HepG2 (cell line): ENCODE measurements at places on chromosomes 2 and 18. TPM values are rescaled to one million over a fixed set of nuclear protein-coding genes. Genes with fewer than 3 reads are reported as not detected.

DNA sequence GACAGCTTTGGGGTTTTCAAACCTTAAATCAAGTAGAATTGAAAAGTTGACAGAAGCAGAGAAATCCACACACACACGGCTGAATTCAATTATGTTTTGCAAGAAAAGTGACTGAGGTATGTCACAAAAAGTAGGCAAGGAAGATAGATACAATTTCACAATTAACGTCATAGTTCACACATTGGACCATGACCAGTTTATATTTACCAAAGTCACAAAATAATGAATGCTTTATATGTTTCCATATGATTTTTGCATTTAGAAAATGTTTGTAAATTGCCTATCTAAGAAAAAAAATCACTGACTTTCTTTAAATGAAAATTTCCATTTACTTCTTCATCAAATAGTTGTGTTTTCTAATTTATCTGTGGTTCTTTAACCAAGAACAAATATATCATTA, 29.4 kb upstream of the ZNF516 start:
- DNase-seq: no peak
- H3K27me3 ChIP-seq: peaks cover 37% of the 10 kb centered on the region; the same call in 2 of the 3 replicates
- H3K36me3 ChIP-seq: no peaks in the 10 kb centered on the region
- H3K4me3 ChIP-seq: no peak overlapping the region
- no peak overlapping the region for H3K27ac ChIP-seq

DNA sequence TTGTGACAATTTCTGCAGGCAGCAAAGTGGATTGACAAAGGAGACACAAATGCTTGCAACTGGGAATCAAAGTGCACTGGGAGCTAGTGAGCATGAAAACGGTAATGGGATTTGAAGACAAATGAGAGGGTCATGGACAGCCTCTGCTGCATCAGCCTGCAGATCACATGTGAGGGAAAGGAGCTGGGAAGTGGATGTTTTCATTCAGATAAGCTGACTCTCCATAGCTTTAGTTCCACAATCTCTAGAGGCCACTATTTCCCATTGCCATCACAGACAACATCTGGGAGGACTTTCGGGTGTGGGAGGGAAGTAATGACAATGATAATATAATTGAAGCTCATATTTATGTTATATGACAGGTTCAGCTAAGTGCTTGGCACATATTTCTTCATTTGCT, 28.4 kb downstream of the ADCYAP1 start:
- H3K4me3 ChIP-seq: no peak overlapping the region
- no peaks in the 10 kb centered on the region for H3K4me1 ChIP-seq
- no peaks in the 10 kb centered on the region for H3K36me3 ChIP-seq

GRCh38 chr18:69300185-69300584, 100.5 kb upstream of the DOK6 start:
- H3K36me3 ChIP-seq: no peaks in the 10 kb centered on the region
- no peak for DNase-seq
- no peaks in the 10 kb centered on the region for H3K4me1 ChIP-seq
- no peaks in the 10 kb centered on the region for H3K27me3 ChIP-seq

- peaks cover 41% of the 10 kb centered on the region; the same call in 2 of the 3 replicates for H3K27me3 ChIP-seq
- no peaks in the 10 kb centered on the region for H3K4me1 ChIP-seq
- H3K36me3 ChIP-seq: no peaks in the 10 kb centered on the region
Measured at GRCh38 chr2:132669908-132670495, at the start of gene LYPD1. Gene LYPD1, minus strand, starts transcription at chr2:132670205. Its CDS starts 273 bp downstream, at chr2:132669932.

DNA sequence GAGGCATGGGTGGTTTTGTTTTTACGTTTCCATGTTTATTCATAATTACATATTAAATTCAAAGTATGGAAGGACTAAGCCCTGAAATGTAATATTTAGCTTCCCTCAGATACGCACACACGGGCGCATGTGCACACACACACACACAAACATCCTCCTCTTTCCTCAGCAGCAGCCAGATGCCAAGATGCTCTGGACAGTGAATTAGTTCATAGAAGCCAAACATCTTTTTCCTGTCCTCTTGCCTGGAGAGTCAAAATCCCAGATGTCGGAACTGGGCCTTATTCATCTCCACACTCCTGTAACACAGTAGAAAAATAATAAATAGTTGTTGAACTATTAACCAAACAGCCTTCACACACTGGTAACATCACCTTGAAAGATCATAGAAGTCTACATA, 273.1 kb downstream of the SP3 start:
- H3K4me3 ChIP-seq: no peak overlapping the region
- H3K27ac ChIP-seq: no peak overlapping the region
- H3K4me1 ChIP-seq: no peaks in the 10 kb centered on the region
- H3K36me3 ChIP-seq: no peaks in the 10 kb centered on the region
- 0 out of 3 replicates have a peak, but pooled peaks cover 3% of the 10 kb centered on the region for H3K27me3 ChIP-seq
- no peak for DNase-seq

DNA sequence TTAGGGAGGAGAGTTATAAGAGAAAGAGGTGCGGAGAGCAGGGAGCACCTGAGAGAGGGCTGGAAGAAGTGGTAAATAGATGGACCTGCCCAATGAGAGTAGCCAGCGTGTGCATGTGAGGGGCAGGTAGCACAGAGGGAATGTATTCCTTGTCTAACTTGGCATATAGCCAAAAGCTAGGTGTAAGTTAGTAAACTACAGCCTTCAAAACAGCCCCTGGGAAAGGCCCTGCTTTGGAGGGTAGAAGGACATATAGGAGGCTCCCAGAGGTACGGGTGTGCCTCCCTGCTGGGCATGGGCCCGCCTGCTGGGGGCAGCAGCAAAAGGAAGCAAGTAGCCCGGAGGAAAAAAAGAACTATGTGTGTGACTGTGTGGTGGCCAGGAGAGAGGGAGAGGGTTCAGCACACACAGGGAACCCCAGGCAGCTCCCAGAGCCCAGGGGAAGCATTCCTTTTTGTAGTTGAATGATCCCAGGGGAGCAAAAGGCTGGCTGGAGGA, 48.0 kb downstream of the TCF7L1 start:
- peaks cover 66% of the 10 kb centered on the region for H3K27me3 ChIP-seq
- H3K27ac ChIP-seq: no peak overlapping the region
- H3K4me1 ChIP-seq: peaks cover 15% of the 10 kb centered on the region
- H3K4me3 ChIP-seq: no peak overlapping the region
- no peaks in the 10 kb centered on the region for H3K36me3 ChIP-seq

DNA sequence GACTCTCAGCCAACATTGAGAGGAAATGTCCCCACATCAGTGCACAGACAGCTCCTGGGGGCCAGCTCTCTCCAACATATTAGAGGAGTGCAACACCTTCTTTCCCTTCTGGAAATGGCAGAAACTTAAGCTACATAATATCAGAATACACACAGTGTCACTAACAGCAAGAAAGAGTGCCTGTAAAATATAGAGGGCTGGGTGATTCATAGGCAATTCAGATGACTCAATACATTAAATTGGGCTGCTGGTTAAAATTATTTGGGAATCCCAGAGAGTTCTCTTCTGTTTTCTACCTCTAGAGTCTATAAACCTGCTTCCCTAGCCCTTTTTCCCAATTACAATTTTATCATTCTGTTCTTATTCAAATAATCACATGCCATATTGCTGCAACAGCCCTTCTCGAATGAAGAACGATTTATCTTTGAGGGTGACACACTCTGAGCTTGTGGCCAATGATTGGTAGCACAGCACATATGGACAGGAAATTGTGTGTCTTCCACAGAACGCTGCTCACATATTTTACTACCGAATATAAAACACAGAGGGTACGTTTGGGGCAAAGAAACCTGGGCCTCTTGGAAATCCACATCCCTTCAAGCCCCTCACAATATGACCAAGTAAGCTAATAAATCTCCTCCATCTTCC, 381.2 kb downstream of the MBD2 start:
- H3K36me3 ChIP-seq: no peaks in the 10 kb centered on the region
- no peak overlapping the region for H3K27ac ChIP-seq
- no peaks in the 10 kb centered on the region for H3K4me1 ChIP-seq
- no peak for DNase-seq
- H3K27me3 ChIP-seq: no peaks in the 10 kb centered on the region
- H3K4me3 ChIP-seq: no peak overlapping the region

GRCh38 chr2:109238580-109238979, 109.6 kb downstream of the SH3RF3 start:
- H3K27ac ChIP-seq: no peak overlapping the region
- no peak overlapping the region for H3K4me3 ChIP-seq
- no peaks in the 10 kb centered on the region for H3K36me3 ChIP-seq
- H3K4me1 ChIP-seq: no peaks in the 10 kb centered on the region
- H3K27me3 ChIP-seq: no peaks in the 10 kb centered on the region
- DNase-seq: no peak

DNA sequence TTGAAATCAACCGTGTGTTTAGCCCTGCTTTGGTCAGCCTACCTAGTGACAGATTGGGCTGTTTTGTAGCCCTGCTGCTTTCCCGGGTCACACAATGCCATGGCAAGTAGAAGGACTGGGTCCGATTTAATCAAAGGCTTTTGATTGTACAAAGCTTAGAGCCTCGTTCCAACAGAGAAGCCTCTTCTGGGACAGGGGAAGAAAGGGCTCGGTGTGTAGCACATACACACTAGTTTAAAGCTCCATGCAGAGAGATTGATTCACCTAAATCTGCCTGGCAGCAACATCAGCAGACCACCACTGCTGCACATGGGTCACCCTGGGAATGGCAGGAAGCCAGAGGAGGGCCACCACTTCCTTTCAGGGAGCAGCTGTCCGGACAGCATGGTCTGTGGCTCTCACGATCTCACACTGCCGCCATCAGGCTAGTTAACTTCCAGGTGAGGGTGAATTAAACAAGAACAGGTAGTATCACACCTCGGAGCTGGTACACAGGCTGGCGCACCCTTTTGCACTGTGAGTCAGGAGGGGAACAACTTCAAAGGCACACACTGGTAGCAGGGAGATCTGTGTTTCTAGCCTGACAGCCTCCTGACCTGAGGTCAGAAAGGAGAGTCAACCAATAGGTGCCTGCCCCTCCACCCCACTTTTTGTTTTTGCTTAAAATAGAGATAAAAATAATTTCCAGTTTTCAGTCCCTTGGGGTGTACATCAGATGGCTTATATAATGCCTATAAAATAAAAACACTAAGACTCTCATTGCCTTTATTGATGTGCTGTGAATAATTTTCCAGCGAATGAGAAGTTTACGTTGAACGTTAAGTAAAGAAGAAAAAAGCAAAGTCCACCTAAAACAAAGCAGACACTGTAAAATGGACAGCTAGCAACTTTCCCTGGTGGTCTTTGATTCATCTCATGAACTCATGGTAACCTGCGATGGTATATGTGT, 108.5 kb downstream of the CDCA7 start:
- H3K27me3 ChIP-seq: 0 out of 2 replicates have a peak, but pooled peaks cover 2% of the 10 kb centered on the region
- H3K4me1 ChIP-seq: peaks cover 30% of the 10 kb centered on the region
- no peaks in the 10 kb centered on the region for H3K36me3 ChIP-seq
- H3K4me3 ChIP-seq: peak overlapping the region; percentile 18; the same call in 1 of the 2 replicates

DNA sequence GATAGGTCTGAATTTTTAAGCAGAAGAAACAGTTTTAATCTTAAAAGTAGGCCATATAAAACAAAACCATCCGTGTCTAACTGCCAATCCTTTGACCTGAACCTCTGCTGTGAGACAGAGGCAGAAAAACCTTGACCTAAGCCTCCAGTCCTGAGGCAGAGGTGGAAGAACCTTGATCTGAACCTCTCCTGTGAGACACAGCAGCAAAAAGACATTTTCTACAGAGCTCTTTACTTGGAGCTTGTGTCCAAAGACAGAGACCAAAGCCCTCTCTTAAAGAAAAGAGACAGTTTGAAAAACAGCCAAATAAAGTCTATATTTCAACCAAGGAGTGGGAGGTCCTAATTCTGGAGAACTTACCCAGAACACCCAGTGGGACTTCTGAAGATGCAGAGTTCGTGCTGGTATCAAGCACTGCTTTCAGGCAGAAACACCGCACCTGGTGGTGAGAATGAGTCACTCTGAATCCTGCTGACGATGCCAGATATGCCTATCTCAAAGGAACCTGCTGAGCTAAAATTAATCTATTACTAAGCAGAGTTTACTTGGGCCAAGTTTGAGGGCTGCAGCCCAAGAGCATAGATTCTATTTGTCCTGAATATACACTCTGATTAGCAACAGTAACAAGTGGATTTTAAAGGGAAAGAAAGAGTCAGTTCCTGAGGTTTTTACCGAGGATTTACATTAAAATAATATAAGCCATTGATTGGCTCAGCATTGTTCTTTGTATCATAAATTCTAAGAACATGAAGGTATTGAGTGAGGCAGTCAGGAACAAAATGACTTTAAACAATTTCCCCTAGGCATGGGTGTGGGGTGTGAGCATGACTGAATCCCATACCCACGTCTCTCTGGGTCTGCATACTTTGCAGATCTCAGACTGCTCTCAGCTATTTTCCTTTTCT, 806.4 kb downstream of the TRIB2 start:
- no peaks in the 10 kb centered on the region for H3K4me1 ChIP-seq
- no peak overlapping the region for H3K4me3 ChIP-seq
- H3K27me3 ChIP-seq: no peaks in the 10 kb centered on the region
- 0 out of 2 replicates have a peak, but pooled peaks cover 1% of the 10 kb centered on the region for H3K36me3 ChIP-seq
- H3K27ac ChIP-seq: no peak overlapping the region

DNA sequence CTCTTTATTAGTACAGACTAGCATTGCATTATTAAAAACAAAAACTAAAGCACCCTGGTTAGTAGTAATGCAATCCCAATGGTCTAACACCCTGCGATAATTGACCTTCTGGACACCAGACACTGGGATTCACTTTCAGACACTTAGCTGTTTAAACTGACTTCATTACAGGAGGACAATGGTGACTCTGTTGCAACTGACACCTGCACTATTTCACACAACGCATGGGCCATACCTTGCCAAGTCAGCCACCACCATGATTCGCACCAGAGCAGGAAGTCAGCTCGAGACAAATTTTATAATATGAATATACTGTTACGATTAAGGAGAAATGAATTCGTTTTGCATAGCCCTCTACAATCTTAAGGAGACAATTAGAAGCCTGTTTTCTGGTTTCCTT, 150.7 kb downstream of the MEIS1 start:
- H3K27me3 ChIP-seq: peaks cover 5% of the 10 kb centered on the region; the same call in 1 of the 2 replicates
- H3K36me3 ChIP-seq: no peaks in the 10 kb centered on the region
- no peak overlapping the region for H3K27ac ChIP-seq
- no peaks in the 10 kb centered on the region for H3K4me1 ChIP-seq
- no peak overlapping the region for H3K4me3 ChIP-seq

DNA sequence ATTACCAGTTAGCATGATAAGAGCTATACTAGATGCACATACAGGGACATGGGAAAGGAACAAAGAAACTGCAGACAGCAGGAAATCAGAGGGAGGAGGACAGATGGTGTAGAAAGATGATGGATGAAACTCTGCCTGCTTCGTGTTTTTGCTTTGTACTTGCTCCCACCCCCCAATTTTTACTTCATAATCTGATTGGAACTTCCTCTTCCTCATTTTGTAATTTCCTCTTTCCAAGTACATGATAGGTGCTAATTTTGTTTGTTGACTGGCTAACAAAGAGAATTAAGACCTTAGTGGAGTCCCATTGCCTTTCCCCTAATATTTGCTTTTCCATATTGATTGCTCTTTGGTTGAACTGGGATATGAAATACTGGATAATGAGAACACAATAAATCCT, 76.0 kb upstream of the PELI1 start:
- no peak overlapping the region for H3K27ac ChIP-seq
- no peaks in the 10 kb centered on the region for H3K27me3 ChIP-seq
- no peak for DNase-seq
- no peaks in the 10 kb centered on the region for H3K36me3 ChIP-seq

UPP2 gene
- total RNA-seq: 0.07 TPM in 1 of 2 replicates, not detected in the other

SERPINB2 gene
- total RNA-seq: 0.10 and 0.11 TPM in 2 replicates
